EH (cell line): ENCODE measurements at places on chromosomes 3 and 15.

DNA sequence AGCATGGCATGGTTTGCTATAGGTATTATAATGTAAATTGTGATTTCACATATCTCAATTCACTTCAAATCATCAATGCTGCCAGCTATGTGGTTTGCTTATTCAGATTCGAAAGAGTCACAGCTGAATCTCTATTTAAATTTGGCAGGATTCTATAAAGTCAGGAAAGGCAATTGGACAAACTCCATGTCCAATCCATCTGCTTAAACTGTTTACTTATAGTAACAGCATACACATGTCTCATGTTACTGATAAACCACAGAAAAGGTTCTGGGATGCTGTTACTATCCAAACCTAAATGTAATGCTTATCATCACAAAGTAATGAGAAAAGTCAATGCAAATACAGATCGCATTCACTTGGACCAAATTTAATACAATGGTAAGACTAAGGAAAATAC, 229.7 kb downstream of the ISL2 start:
- DNase-seq = peak; percentile 12

- DNase-seq = peak; percentile 95
Measured at GRCh38 chr3:120448756-120449155, 2.0 kb downstream of the FSTL1 start.

GRCh38 chr15:65246026-65246714, 34.9 kb upstream of the CILP start:
- no peak for DNase-seq

GRCh38 chr15:68278595-68279405, 1.3 kb downstream of the FEM1B start:
- peak; percentile 60 for DNase-seq
